ENCODE measurements at places on chromosomes 7 and 10. TPM values are rescaled to one million over a fixed set of nuclear protein-coding genes. Genes with fewer than 3 reads are reported as not detected.

FOXL3 gene
- 4.5 TPM for total RNA-seq

FAS gene
- 9.3 TPM for total RNA-seq

FAM25G gene
- 8.3 TPM for total RNA-seq

PVRIG gene
- total RNA-seq: 3.0 TPM

SLC18A3 gene
- not detected for total RNA-seq

SFTPA2 gene
- not detected for total RNA-seq

HOXA7 gene
- 7.8 TPM for total RNA-seq

ZDHHC4 gene
- total RNA-seq: 75.8 TPM

DNA sequence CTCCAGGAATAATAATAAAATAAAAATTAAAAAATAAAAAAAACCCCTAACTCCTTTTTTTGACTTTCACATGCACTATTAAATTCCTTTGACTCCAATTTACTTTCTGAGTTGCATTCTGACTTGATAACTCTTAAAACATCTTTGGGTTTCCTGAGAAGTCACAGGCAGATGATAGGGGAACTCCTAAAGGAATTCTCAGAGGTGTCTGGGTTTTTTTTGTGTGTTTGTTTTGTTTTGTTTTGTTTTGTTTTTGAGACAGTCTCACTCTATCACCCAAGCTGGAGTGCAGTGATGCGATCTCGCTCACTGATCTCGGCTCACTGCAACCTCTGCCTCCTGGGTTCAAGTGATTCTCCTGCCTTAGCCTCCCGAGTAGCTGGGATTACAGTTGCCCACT is 52.7 kb upstream of the APBB1IP start:
- H3K27me3 ChIP-seq: no peaks in the 10 kb centered on the region
- DNase-seq: no peak
- H3K36me3 ChIP-seq: no peaks in the 10 kb centered on the region
- H3K4me3 ChIP-seq: no peak overlapping the region

GRCh38 chr10:31321396-31321941 is 2.5 kb downstream of the ZEB1 start:
- H3K27me3 ChIP-seq: no peaks in the 10 kb centered on the region
- peak overlapping the region; percentile 96 for H3K27ac ChIP-seq

- H3K4me3 ChIP-seq: no peak overlapping the region
- no peaks in the 10 kb centered on the region for H3K36me3 ChIP-seq
- H3K27me3 ChIP-seq: no peaks in the 10 kb centered on the region
- H3K4me1 ChIP-seq: no peaks in the 10 kb centered on the region
Measured at GRCh38 chr7:153381275-153382040, 621.9 kb downstream of the ACTR3B start.

DNA sequence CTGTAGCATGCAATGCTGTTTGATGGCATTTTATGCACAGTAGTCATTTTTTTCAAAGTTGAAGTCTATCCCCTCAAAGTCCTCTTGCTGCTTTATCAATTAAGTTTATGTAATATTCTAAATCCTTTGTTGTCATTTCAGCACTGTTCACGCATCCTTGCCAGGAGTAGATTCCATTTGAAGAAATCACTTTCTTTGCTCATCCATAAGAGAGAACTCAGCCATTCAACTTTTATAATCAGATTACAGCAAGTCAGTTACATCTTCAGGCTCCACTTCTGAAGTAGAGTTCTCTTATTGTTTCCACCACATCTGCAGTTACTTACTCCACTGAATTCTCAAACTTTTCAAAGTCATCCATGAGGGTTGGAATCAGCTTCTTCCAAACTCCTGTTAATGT is 32.3 kb downstream of the SDHAF3 start:
- H3K4me3 ChIP-seq: no peak overlapping the region
- no peak overlapping the region for H3K27ac ChIP-seq
- no peaks in the 10 kb centered on the region for H3K36me3 ChIP-seq
- no peak for DNase-seq
- H3K4me1 ChIP-seq: no peaks in the 10 kb centered on the region
- H3K27me3 ChIP-seq: no peaks in the 10 kb centered on the region

GRCh38 chr10:971613-972012 is 16.6 kb upstream of the GTPBP4 start:
- H3K36me3 ChIP-seq: no peaks in the 10 kb centered on the region
- no peak overlapping the region for H3K4me3 ChIP-seq
- H3K27me3 ChIP-seq: no peaks in the 10 kb centered on the region
- no peak for DNase-seq
- no peak overlapping the region for H3K27ac ChIP-seq

DNA sequence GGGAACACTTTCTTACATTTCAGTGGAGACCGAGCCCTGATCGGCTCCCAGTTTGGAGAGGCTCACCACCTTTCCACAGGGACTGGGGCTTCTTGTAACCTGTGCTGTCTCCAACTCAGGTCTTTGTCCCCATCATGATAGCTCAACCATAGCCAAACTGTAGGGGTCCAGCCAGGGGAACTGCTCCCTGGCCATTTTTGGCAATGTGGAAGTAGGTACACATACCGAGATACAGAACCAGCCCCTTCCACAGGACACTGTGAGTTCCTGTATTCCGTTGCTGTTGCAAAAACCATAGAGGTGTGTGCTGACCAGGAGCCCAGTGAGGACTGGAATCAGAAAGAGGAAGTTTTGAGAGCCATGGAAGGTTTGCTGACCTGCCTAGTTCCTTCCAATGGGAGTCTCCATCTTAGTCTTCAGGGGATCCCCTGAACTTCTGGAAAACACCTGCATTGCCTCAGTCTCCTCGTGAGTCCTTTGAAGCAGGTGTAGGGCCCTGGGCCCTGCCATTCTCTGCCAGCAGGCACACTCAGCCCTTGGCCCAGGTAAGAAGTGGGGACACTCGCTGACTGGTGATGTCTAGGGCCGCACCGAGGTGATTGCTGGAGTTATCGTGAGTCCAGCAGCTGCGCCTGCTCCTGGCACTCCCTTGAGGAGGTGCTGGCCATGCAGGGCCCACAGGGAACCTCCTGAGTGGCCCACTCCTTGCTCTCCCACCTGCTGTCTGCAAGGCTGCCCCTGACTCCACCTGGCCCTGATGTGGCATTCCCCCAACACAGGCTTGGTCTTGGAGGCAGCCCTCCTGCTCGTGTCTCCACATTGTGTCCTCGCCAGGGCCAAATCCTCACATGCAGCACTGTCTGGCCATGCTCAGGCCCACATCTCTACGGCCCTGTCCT is 11.2 kb downstream of the WDFY4 start:
- H3K27ac ChIP-seq: no peak overlapping the region
- no peak for DNase-seq
- H3K36me3 ChIP-seq: no peaks in the 10 kb centered on the region
- H3K4me1 ChIP-seq: no peaks in the 10 kb centered on the region

GRCh38 chr7:158950914-158951635 is 94.7 kb downstream of the DYNC2I1 start:
- H3K4me3 ChIP-seq: no peak overlapping the region
- no peaks in the 10 kb centered on the region for H3K4me1 ChIP-seq
- no peak for DNase-seq
- H3K27me3 ChIP-seq: no peaks in the 10 kb centered on the region
- H3K36me3 ChIP-seq: no peaks in the 10 kb centered on the region

GRCh38 chr10:21138769-21139340 is 241.7 kb upstream of the NEBL start:
- no peaks in the 10 kb centered on the region for H3K27me3 ChIP-seq
- H3K4me3 ChIP-seq: no peak overlapping the region
- H3K36me3 ChIP-seq: no peaks in the 10 kb centered on the region
- no peak overlapping the region for H3K27ac ChIP-seq
- DNase-seq: no peak

- DNase-seq: no peak
- no peak overlapping the region for H3K4me3 ChIP-seq
- no peaks in the 10 kb centered on the region for H3K36me3 ChIP-seq
- no peak overlapping the region for H3K27ac ChIP-seq
- peaks cover 6% of the 10 kb centered on the region for H3K4me1 ChIP-seq
Measured at GRCh38 chr10:121559326-121560026, 38.8 kb downstream of the FGFR2 start.

GRCh38 chr7:154171422-154171821 is 119.2 kb downstream of the DPP6 start:
- no peaks in the 10 kb centered on the region for H3K27me3 ChIP-seq
- no peak overlapping the region for H3K27ac ChIP-seq
- H3K4me1 ChIP-seq: no peaks in the 10 kb centered on the region
- no peaks in the 10 kb centered on the region for H3K36me3 ChIP-seq

- no peak overlapping the region for H3K27ac ChIP-seq
- no peaks in the 10 kb centered on the region for H3K36me3 ChIP-seq
- H3K4me3 ChIP-seq: no peak overlapping the region
- no peaks in the 10 kb centered on the region for H3K27me3 ChIP-seq
- no peak for DNase-seq
Measured at GRCh38 chr7:7219216-7219615, 36.9 kb downstream of the C1GALT1 start.

DNA sequence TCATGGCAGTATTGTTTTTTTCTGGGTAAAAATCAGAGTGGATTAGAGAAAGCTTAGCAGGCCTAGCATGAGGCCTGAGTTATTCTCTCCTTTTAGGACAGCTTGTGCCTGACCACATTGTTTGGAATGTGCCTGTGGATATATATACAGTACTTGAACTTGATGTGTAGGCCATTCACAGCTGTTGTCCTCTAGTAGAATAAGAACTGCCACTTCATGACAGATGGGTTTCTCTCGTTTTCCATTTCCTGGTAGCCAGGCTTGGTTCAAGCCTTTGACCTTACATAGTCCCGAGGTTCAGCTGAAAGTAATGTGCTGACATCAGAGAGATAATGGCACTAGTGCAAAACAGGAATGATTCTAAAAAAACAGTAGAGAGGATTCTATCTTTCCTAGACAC is 473.9 kb downstream of the AUTS2 start:
- no peaks in the 10 kb centered on the region for H3K4me1 ChIP-seq
- H3K36me3 ChIP-seq: no peaks in the 10 kb centered on the region
- H3K27me3 ChIP-seq: no peaks in the 10 kb centered on the region
- no peak overlapping the region for H3K27ac ChIP-seq
- no peak for DNase-seq
- H3K4me3 ChIP-seq: no peak overlapping the region

- H3K27ac ChIP-seq: peak overlapping the region; percentile 34
- H3K4me1 ChIP-seq: peaks cover 11% of the 10 kb centered on the region
- no peaks in the 10 kb centered on the region for H3K36me3 ChIP-seq
- DNase-seq: no peak
- H3K4me3 ChIP-seq: no peak overlapping the region
Measured at GRCh38 chr10:86974484-86974883, 6.2 kb downstream of the ADIRF start.

GRCh38 chr7:16719699-16720098 is 33.9 kb upstream of the TSPAN13 start:
- H3K4me1 ChIP-seq: no peaks in the 10 kb centered on the region
- H3K4me3 ChIP-seq: no peak overlapping the region
- H3K27me3 ChIP-seq: no peaks in the 10 kb centered on the region
- H3K36me3 ChIP-seq: no peaks in the 10 kb centered on the region
- H3K27ac ChIP-seq: no peak overlapping the region
- DNase-seq: no peak

DNA sequence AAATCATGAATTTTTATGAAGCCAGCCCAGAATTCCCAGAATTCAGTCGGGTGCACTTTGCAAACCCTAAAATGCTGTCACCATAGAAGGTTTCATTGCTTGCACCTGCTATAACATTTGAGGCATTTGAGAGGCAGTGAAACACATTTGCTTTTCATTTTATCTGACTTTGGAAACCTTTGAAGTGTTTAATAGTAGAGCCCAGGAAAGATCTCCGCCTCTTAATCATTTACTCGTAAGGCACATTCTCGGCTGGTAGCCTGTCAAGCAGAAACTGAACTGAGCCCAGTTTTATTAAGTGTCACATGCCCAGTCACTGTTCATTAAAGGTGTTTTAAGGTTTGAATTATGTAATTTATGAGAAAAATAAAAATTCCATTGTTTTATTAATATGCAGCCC is 247.6 kb downstream of the EMX2 start:
- no peak for DNase-seq
- H3K27me3 ChIP-seq: no peaks in the 10 kb centered on the region
- no peaks in the 10 kb centered on the region for H3K36me3 ChIP-seq

DNA sequence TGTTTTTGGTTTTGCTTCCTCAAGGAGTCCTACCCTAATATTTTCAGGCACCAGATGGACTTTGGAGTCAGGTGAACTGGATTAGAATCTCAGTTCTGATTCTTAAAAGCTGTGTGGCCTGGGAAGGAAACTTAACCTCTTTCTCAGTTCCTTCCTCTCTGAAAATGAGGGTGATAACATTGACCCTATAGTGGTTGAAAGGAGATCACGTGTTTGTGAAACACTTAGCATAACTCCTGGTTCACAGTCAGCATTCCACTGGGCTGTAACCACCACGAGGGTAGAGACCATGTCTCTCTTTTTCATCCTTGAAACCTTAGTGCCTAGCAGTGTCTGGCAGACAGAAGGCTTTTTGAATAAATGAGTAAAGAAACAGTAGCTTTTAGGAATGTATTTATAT is 16.7 kb downstream of the LSMEM1 start:
- no peaks in the 10 kb centered on the region for H3K36me3 ChIP-seq
- H3K4me1 ChIP-seq: peaks cover 6% of the 10 kb centered on the region
- DNase-seq: no peak
- no peak overlapping the region for H3K27ac ChIP-seq
- H3K27me3 ChIP-seq: no peaks in the 10 kb centered on the region

DNA sequence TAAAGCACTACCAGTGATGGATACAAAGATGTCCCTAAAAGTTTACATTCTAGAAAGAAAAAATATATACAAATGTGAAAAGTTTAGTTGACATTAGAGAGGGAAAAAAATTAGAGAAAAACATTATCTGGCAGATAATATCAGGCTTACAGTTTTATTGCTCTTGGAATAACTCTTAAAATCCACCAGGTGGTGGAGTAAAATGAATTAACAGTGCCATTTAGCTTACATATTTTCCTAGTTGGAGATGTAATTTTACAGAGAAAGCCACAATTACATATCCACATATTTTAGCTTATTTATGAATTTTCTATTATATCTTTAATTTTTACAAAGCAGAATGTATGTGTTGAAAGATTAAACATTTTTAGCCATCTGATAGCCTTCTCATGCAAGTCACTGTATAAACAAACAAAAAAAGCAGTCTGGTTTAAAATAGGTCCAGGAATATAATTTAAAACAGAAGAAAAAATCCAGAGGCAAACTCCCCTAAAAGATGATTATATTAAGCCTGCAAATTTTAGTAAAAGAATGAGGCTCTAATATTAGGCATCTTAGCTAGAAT is 6.5 kb downstream of the CABCOCO1 start:
- H3K4me1 ChIP-seq: no peaks in the 10 kb centered on the region
- no peaks in the 10 kb centered on the region for H3K27me3 ChIP-seq
- H3K27ac ChIP-seq: no peak overlapping the region
- no peak for DNase-seq
- no peak overlapping the region for H3K4me3 ChIP-seq

- no peaks in the 10 kb centered on the region for H3K36me3 ChIP-seq
- no peak for DNase-seq
- no peak overlapping the region for H3K4me3 ChIP-seq
Measured at GRCh38 chr10:112964482-112964881, 14.4 kb downstream of the TCF7L2 start.

GRCh38 chr7:109745677-109746410 is 1176.2 kb downstream of the DNAJB9 start:
- no peaks in the 10 kb centered on the region for H3K4me1 ChIP-seq
- H3K27me3 ChIP-seq: no peaks in the 10 kb centered on the region
- no peak for DNase-seq
- no peak overlapping the region for H3K4me3 ChIP-seq
- no peak overlapping the region for H3K27ac ChIP-seq
- H3K36me3 ChIP-seq: no peaks in the 10 kb centered on the region

Measured in testis (tissue), 5 donors.